ENCODE measurements at places on chromosomes 16 and 17.

DNA sequence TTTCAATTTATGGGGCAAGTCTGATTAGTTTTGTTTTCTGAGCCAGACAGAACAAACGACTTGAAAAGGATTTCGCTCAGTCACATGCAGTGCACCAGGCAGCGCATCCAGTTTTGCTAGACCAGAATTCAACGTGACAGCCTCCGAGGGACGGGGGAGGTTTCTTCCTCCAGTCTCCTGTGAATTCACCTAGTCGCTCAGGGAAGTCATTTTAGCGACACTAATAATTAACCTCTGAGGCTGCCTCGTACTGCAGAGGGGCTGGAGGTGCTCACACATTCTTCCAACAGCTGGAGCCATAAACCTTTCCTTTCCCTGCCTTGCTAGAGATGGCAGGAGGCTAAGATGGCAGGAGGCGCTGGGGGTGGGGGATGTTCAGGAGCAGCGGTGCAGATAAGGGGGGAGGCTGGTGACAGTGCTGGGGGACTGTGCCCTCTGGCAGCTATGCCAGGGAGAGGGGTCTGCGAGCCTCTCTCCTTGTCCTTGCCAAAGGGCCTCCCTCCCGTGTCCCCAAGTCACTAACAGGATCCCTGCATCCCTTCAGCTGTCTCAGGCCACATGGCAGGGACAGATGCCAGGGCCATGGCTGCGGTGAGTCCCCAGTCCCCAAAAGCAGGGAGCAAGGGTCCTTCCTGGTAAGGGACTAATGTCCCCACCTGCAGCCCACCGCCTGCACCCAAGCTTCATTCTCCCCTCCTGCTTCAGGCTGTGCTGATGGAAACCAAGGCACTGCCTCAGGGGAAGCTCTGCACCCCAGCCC lies 24.0 kb downstream of the MXRA7 start:
- DNase-seq: peak; percentile 81

DNA sequence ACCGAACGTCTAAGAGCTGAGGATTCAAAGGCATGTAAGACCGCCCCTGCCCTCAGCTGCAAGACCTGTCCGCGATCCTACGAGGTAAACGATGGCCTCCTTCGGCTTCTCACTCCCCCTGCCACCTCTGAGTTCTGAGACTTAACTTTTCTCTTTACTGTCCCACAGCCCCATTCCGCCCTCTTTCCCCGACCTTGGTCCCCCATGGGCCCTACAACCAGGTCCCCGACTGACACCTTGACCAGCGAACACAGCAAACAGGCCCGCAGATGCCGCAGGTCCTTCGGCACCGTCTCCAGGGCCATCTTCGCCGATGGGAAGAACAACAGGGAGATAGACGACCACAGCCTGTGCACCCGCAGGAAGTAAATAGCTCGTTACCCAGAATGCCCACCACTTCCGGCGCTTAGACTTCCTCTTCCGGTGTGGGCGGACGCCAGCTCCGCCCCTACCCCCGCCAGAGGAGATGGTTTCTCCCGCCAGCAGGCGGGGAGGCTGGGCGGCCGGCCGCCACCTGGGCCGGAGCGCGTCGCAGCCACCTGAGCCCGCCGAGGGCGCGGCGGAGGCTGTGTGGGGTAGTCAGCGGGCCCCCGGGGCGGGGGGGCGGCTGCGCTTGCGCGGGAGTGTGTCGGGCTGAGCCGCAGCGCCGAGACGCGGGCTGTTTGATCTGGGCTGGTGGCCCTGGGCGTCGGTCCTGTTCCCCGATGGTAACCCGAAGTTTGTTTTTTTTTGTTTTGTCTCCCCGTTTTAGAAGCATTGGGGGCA lies at the start of gene SUPT4H1:
SUPT4H1 (minus strand) TSS at position 371 of the 765 bp plus-strand sequence; CDS start at position 305, 66 bp downstream.
- DNase-seq: peak; percentile 89

DNA sequence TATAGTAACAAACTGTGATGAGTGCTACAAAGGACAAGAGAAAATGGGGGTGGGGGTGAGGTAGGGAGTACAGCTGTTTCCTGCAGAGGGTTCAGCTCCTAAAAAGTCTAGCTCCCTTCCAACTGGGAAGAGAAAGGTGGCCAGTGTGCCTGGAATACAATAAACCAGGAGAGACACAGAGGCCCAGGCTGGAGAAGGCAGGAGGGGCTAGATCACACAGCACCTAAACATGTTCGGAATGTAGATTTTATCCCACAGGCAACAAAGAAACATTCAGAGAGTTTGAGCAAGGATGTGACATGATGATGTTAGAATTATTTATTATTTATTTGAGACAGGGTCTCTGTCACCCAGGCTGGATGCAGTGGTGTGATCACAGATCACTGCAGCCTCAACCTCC lies 10.2 kb downstream of the TEX2 start:
- DNase-seq: no peak

DNA sequence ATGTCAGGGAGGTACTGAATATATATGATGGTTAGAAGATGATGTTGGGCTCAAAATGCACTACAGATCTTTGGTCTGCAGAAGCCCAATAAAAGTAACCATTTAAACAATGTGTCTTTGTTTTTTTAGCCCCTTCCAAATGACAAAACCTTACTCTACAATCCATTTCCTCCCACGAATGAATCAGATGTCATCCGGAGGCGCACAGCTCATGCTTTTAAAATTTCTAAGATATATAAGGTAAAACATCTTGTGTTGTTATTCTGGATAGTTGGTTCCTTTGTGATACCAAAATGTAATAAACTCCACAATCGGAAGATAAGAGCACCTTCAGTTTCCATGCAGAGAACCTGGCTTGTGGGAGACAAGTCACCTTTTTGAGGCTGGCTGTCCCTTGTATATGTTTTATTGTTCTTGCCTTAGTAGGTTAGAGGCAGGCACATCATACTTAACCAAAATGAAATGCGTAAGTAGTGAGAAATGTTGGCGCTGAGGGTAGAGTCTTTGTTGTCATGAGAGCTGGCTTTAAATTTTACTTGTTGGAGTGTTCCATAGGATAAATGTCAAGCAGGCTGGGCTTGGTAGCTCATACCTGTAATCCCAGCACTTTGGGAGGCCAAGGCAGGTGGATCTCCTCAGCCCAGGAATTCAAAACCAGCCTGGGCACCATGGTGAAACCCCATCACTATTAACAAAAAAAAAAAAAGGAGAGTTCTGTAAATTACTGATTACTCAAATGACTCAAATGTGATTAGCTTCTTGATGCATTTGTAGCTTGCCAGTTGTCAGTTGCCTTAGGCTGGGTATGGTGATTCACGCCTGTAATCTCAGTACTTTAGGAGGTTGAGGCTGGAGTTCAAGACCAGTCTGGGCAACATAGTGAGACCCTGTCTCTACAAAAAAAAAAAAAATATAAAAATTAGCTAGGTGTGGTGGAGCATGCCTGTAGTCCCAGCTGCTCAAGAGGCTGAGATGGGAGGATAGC lies 19.7 kb upstream of the SNTB2 start:
- DNase-seq: no peak

GRCh38 chr17:78803186-78803845 lies 21.2 kb upstream of the CYTH1 start:
- DNase-seq: no peak

DNA sequence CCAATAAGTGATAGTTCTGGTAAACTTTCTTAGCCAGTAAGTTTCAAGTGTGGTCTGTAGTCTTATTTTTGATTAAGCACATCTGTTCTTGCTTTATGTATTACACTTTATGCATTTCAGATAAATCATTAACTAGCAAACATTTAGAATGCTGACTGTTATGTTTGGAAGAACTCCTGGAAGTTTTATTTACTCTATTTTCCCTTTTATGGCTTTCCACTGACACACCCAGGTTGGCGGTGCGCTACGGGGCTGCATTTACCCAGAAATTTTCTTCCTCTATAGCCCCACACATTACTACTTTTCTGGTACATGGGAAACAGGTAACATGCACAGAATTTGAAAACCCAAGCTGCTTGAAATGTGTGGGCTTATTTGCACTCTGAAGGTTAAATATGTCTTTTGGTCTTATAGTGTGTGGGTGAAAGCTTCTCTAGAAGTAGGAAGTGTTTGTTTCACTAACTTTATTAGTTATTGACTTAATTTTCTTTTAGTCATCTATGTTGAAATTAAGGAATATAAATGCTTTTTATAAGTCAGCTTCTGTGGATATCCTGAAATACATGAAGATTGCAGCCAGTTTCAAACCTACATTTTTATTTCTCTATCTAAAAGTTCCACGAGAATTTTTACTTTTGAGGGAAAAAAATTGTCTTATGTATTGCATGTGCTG lies 203.7 kb downstream of the PHKB start:
- no peak for DNase-seq

DNA sequence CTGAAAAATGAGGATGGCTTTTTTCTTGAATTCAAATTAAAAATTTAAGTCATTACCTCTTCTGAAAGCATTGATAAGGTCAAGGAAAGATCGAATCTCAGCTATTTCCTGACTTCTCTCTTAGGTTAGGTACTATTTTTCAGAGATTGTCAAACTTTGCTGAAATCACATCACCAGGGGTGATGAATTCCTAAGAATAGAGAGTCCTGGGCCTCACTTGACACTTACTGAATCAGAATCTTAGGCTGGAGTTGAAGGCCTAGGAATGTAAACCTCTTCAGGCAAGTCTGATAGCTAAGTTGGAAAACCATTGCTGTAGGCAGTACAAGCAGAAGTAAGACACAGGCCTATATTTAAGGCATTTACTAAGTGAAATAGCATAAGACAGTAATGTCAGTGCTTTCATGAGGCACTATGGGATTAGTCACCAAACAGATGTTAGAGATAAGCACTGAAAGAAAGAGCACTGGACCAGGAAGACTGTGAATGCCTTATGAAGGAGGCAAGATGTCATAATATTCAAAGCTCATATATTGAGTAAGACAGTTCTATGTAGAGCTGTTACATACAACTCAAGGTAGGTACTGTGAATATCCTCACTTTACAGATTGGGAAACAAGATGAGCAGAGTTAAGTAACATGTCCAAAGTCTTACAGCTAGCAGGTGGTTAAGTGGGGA lies 21.5 kb downstream of the DCAF7 start:
- DNase-seq: no peak

DNA sequence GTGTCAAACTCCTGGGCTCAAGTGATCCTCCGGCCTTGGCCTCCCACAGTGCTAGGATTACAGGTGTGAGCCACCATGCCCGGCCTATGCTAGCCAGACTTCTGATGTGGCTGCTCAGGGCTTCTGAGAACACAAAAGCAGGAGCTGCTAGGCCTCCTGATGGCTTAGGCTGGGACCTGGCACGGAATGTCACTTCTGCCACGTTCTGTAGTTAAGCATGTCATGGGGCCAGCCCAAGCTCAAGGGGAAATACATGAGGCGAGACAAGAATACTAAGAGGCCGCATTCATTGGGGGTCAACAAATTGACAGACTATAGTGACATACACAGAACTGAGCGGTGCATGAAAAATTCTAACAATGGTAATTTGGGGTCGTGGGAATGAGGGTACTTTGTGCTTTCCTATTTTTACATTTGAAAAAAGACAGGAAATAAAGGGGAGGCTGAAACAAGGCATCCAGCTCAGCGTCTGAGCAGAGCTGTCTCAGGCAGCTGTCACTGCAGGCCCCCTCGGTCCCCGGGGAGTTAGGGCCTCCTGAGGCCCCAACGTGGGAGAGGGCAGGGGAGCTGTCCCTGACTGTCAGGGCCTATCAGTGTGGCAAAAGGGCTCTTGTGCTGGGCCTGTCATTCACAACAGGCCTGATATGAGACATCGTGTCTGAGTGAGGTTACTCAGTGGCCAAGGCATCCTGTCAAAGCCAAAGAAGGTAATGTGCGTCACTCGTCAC lies 26.4 kb downstream of the CFAP20 start:
- DNase-seq: no peak

DNA sequence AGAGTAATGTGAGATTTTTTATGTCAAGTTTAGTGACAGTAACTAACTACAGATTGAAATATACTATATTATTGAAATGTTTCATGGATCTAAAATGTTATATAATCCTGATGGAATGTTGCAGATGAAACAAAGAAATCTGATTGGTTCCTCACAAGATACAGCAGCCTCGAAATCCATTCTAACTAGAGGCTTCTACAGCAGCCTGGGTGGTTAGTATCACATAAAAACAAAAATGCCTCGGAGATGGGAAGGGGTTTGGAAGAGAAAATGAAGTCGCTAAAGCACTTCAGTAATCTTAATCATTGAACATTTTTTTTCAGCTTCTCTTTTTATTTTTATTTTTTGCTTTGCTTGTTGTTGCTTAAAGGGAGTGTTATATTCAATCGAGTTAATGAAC lies 75.2 kb downstream of the TANC2 start:
- DNase-seq: peak; percentile 11
